Kidney (tissue), 22 donors: ENCODE measurements at places on chromosomes 11 and 22. TPM values are rescaled to one million over a fixed set of nuclear protein-coding genes. Genes with fewer than 3 reads are reported as not detected.

AIP gene
- 135 TPM for polyA plus RNA-seq

APOBEC3B gene
- polyA plus RNA-seq: 1.0 TPM

C11orf52 gene
- polyA plus RNA-seq: 103 TPM

E2F8 gene
- not detected for polyA plus RNA-seq

DNA sequence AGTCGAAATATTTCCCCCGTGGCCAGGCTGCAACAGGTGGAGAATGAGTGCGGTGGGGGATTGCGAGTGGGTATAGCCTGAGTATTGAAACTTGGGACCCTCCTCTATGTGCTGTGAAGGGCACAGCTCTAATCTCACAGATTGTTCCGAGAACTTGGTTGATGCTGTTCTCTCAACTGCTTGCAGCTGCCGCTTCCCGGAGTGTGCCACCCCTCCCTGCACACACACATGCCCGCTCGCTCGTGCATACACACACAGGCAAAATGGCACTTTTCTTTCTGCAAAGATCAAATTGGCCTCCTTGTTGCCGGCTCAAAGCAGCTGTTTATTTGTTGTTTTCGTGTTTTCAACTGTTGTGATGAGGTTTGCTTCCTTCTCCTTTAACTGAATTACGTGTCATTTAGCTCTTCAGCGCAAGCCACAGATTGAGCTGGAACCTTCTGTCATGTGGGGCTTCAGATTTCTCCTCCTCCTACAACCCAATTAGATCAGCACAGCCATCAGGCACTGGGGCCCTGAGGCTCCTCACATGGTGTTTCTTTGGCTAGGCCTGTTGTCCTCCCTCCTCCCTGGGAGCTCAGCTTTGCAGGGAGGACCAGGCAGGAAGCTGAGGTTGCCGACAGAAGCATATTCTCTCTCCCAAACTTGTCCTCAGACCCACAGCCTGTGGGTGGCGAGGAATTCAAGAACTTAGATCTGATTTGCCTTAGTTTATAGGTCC, 13.9 kb upstream of the B3GAT1 start:
- H3K36me3 ChIP-seq: no peaks in the 10 kb centered on the region
- H3K27me3 ChIP-seq: no peaks in the 10 kb centered on the region
- no peak overlapping the region for H3K4me3 ChIP-seq
- no peak overlapping the region for H3K27ac ChIP-seq
- H3K4me1 ChIP-seq: no peaks in the 10 kb centered on the region

DNA sequence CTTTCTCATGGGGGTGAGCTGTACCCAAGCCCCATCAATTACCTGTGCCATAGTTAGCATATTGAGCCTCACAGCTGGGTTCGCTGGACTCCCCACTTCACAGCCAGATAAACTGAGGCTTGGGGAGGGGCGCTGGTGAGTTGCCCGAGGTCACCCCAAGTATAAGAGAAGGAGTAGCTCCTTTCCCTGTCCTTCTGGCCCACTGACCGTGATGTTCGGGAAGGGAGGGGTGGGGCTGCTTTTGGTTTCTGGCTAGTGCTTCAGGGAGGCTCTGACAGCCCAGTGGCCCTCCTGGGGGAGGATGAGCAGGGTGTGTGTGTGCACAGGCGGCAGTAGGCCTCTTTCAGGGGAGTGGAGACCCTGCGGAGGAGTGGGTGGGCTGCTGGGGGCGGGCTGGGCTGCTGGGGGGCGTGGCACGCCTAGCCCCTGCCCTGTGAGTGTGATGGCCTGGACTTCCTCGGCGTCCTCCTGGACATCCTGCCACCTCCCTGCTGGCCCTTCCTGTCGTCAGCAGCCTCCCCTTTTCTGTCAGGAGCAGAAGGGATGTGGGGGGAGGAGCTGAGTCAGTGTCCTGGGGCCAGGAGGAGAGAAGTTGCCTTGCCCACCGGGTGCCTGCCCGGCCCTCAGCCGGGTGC, 50.3 kb downstream of the TRIOBP start:
- no peaks in the 10 kb centered on the region for H3K27me3 ChIP-seq
- H3K4me3 ChIP-seq: peak overlapping the region; percentile 77
- H3K27ac ChIP-seq: peak overlapping the region; percentile 89

GRCh38 chr11:63589000-63589399, 25.2 kb downstream of the PLAAT3 start:
- H3K4me1 ChIP-seq: no peaks in the 10 kb centered on the region
- H3K27ac ChIP-seq: no peak overlapping the region
- no peak for DNase-seq
- H3K36me3 ChIP-seq: peaks cover 15% of the 10 kb centered on the region
- no peak overlapping the region for H3K4me3 ChIP-seq

- no peaks in the 10 kb centered on the region for H3K27me3 ChIP-seq
- peak; percentile 70 for DNase-seq
- no peak overlapping the region for H3K4me3 ChIP-seq
- no peak overlapping the region for H3K27ac ChIP-seq
- no peaks in the 10 kb centered on the region for H3K4me1 ChIP-seq
- no peaks in the 10 kb centered on the region for H3K36me3 ChIP-seq
Observed at GRCh38 chr22:42399315-42400271, 32.6 kb downstream of the NFAM1 start.

GRCh38 chr11:17563231-17563646, 16.2 kb downstream of the OTOG start:
- no peak overlapping the region for H3K4me3 ChIP-seq
- H3K36me3 ChIP-seq: no peaks in the 10 kb centered on the region
- H3K27ac ChIP-seq: no peak overlapping the region
- DNase-seq: no peak
- no peaks in the 10 kb centered on the region for H3K4me1 ChIP-seq

DNA sequence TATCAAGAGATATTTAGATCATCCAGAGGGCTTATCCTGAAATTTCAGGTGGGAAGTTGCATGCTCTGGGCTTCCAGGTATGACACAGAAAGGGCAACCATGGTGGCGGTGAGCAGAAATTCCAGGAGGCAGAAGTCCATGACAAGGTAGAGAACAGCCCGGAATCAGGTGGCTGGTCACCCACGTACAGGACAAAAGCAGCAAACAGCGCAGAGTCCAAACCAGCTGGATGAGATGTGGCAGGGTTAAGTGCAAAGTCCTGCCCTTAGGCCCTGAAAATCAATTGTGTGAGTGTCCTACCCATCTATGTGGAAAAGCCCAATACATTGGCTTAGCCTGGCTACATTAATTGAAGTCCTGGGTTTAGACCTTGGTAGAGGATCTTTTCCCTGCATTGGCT, 11.6 kb downstream of the PPFIBP2 start:
- no peak overlapping the region for H3K4me3 ChIP-seq
- H3K36me3 ChIP-seq: no peaks in the 10 kb centered on the region
- DNase-seq: peak; percentile 38
- H3K27ac ChIP-seq: no peak overlapping the region

- no peaks in the 10 kb centered on the region for H3K27me3 ChIP-seq
- no peak overlapping the region for H3K27ac ChIP-seq
- H3K36me3 ChIP-seq: no peaks in the 10 kb centered on the region
- no peak for DNase-seq
Observed at GRCh38 chr11:62428871-62429560, 10.2 kb downstream of the SCGB1A1 start.

GRCh38 chr11:103875855-103876510, 160.5 kb upstream of the DDI1 start:
- H3K4me1 ChIP-seq: peaks cover 2% of the 10 kb centered on the region
- H3K27ac ChIP-seq: no peak overlapping the region
- no peaks in the 10 kb centered on the region for H3K36me3 ChIP-seq
- no peaks in the 10 kb centered on the region for H3K27me3 ChIP-seq
- DNase-seq: no peak
- no peak overlapping the region for H3K4me3 ChIP-seq

DNA sequence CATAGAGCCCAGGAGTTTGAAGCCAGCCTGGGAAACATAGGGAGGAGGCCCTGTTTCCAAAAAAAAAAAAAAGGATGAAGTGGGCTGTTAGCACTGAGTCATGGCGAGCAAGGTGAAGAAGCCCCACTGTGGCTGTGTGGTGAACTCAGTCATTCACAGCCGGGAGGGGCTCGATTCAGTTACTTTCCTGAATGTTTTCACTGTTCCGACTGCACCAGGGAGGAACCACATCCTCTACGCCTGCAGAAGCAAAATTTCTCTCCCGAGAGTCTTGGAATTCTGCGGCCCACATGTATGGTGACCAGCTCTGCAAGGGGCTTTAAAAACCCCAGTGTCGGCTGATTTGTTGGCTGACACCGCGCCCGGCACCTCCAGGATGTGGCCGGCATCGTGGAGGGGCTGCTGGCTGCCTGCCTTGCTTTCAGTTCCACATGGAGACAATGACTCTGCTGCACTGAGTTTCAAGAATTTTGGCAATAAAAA, 27.8 kb upstream of the GRAMD4 start:
- no peaks in the 10 kb centered on the region for H3K27me3 ChIP-seq
- peak overlapping the region; percentile 32 for H3K27ac ChIP-seq
- H3K4me3 ChIP-seq: no peak overlapping the region
- no peak for DNase-seq
- no peaks in the 10 kb centered on the region for H3K4me1 ChIP-seq
- H3K36me3 ChIP-seq: no peaks in the 10 kb centered on the region

DNA sequence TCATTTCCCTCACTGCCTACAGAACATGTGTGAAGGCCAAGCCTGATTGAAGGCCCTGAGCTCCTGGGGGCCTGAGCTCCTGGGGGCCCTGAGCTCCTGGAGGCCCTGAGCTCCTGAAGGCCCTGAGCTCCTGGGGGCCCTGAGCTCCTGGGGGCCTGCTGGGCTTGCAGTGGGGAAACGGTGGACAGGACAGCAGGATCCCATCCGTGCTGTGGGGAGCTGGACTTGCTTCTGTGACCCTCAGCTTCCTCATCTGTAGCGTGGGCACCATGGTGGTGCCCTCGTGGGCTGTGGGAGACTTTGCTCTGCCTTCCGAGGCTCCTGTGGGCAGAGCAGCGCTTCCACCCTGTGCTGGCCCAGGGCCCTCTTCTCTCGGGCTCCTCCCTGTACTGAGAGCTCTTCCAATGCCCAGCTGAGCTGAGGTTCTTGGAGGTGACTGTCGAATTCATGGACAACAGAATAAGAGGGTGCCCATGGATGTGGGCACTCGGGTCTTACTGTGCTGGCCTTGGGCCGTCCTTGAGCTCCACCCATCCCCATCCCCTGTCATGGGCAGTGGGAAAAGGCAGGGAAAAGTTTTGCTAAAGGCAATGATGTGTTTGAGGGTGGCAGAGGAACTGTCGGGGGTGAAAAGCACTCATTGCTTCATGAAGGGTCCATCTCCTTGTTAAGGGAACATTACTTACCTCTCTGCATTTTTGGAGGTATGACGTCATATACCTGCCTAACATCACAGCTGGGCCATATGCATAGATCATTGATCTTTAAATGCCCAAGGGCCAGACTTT, 786.7 kb downstream of the TBC1D22A start:
- no peaks in the 10 kb centered on the region for H3K4me1 ChIP-seq
- no peaks in the 10 kb centered on the region for H3K27me3 ChIP-seq
- no peak overlapping the region for H3K27ac ChIP-seq
- DNase-seq: no peak
- no peaks in the 10 kb centered on the region for H3K36me3 ChIP-seq

DNA sequence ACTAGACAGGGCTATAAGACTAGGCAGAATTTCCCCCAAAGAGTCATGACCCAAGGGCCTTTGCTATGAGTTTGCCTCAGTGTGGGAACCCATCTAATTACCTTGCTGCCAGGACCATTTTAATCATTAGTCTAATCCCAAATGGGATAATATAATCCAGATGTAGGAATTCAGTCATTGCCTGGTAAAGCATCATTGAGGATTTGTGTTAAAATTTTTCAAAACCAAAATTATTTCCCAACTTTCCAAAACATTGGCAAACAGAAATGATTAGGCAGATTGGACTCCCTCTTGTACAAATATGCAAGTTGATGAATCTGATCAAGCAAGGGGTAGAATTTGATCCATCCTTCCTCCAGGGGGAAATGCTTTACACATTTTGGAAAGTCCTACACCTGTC, 16.2 kb upstream of the MMP13 start:
- no peaks in the 10 kb centered on the region for H3K27me3 ChIP-seq
- H3K4me1 ChIP-seq: no peaks in the 10 kb centered on the region
- no peak for DNase-seq
- H3K4me3 ChIP-seq: no peak overlapping the region
- H3K27ac ChIP-seq: no peak overlapping the region

- H3K27me3 ChIP-seq: no peaks in the 10 kb centered on the region
- DNase-seq: no peak
- H3K27ac ChIP-seq: no peak overlapping the region
Observed at GRCh38 chr11:12083380-12083779, 27.0 kb upstream of the MICAL2 start.

- DNase-seq: no peak
- no peak overlapping the region for H3K27ac ChIP-seq
- no peaks in the 10 kb centered on the region for H3K27me3 ChIP-seq
- no peak overlapping the region for H3K4me3 ChIP-seq
- H3K36me3 ChIP-seq: no peaks in the 10 kb centered on the region
Observed at GRCh38 chr11:34806875-34807274, 109.3 kb downstream of the APIP start.

GRCh38 chr22:17501679-17502285, 61.5 kb upstream of the SLC25A18 start:
- H3K36me3 ChIP-seq: no peaks in the 10 kb centered on the region
- H3K27ac ChIP-seq: no peak overlapping the region
- no peak overlapping the region for H3K4me3 ChIP-seq
- H3K27me3 ChIP-seq: no peaks in the 10 kb centered on the region

DNA sequence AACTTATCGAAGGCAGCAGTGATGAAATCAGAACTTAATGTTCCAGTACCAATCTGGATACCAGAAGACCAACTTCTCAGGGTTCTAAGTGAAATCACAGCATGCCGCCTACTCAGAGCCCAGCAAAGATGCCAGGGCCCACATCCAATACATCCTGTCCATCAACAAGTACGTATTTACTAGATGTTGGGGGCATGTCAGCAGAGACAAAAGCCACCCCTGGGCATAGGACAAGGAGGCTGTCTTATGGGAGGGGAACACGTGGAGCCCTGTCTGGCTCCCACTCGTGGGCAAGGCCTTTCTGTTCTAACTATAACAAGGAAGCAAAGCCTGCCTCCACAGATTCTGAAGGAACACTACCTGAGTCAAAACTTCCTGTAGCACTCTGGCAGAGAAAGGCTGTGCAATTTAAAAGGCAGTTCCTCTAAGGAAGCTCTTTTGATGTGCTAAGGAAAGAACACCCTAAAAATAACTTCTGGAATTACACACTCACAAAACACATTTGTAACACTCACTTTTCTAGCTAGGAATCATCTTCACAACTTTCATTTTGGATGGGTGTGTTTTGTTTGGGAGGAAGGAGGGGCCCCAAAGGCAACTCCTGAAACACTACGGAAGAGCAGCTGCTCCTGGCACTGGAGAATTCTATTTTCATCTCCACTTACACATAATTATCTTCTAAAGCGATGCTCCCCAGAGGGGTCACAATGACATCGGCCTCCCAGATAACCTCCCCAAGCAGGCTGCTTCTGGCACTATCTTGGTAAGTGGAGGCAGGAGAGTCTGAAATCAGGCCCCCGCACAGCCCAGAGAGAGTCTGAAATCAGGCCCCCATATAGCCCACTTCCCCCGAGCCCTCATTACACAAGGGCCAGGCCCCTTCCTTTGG, 14.2 kb downstream of the SMCO4 start:
- no peaks in the 10 kb centered on the region for H3K27me3 ChIP-seq
- H3K36me3 ChIP-seq: no peaks in the 10 kb centered on the region
- H3K27ac ChIP-seq: peak overlapping the region; percentile 20

DNA sequence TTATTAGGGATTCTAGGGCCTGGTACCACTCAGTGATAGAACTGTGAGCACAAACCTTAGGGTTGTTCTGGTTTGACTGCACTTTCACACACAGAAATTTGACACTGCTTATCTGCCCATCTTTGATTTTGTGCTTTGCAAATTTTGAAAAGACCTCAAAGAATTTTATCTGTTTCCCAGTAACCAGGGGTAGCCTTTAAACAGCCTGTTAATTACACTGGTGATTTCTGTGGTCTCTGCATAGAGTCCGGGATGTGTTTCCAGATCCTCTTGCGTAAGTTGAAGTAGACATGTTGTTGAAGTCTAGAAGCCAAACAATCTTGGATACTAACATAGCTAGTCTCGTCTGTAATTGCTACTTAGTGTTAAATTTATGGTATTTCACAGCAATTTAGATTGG, 75.3 kb downstream of the C22orf31 start:
- no peak overlapping the region for H3K27ac ChIP-seq
- no peaks in the 10 kb centered on the region for H3K4me1 ChIP-seq
- H3K36me3 ChIP-seq: peaks cover 3% of the 10 kb centered on the region
